ENCODE measurements at places on chromosomes 1 and 21.

DNA sequence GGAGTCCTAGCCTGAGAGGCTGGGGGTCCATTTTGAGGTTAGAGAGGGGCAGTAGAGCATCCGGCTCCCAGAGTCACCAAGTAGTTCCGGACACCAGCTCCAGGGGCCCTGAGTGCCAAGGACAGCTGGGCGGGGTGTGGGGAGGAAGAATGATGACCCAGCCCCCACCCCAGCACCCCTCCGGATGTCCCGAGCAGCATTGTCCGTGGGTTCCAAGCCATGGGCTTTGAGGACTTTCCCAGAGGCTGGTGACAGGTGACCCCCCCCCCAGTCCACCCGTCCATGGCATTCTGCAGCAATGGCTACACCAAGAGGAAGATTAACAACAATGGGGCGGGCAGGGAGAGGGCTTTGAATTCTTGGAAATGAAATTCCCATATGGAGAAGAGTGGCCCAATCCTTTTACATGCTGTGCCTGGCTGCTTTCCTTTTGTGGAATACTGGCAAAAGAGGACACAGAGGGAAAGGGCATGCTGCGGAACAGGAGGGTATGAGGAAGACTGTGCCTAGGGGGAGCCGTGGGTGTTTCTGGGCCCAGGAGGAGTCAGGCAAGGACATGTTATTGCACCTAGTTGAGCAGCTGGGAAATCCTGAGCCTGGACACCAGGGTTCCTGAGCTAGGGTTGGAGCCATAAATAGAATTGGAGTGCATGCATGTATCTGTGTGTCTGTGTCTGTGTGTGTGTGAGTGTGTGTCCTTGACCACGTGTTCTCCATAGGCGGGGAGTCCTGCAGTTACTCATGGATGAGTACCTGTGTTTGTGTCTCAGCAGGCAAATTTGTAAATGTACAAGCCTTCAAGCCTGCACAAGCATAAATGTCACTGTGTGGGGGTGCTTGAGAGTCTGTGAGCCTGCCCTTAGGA is 956 bp downstream of the ATP1A2 start:
- no peak for DNase-seq

- no peak for DNase-seq
These were observed 181.8 kb upstream of the L1TD1 start for GRCh38 chr1:62012836-62013235.

DNA sequence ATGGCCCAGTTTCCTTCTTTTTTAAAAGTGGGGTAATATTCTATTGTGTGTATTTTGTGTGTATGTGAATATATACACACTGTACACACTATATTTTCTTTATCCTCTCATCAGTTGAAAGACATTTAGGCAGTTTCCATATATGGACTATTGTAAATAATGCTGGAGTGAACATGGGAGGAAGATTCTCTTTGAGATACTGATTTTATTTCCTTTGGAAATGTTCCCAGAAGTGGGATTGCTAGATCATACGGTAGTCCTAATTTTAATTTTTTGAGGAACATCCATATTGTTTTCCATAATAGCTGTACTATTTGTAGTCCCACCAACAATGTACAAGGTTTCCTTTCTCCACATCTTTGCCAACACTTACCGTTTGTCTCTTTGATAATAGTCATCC is 51.0 kb downstream of the F3 start:
- no peak for DNase-seq

DNA sequence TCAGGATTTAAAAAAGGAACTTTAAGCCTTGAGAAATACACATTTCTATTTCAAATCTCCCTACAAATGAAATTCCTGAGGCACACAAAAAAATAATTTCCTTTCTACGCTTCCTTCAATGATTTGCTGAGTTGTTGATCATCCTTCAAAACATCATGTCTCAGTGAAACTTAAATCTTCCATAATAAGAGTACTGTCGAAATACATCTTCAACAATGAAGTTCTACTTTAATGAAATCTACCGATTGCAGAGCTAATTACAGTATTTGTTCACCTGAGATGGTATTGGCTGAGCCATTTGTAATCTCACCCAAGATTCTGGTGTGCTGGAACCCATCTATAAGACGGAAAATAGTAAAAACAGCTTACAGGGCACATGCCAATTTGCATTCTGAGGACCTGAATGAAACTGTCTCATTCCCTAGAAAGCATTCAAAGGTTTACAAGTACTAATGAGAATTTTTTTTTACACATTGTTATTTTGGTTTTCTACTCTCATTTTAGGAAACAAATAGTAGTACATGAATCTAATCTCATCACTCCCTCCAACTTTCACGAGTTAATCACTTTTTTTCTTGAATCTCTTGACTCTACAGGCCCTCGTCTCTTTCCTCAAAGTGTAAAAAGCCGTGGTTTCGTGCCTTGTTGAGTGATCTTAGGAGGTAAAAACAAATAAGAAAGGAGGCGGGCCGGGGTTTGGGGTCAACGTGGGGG is 1.1 kb downstream of the CHML start:
- no peak for DNase-seq

DNA sequence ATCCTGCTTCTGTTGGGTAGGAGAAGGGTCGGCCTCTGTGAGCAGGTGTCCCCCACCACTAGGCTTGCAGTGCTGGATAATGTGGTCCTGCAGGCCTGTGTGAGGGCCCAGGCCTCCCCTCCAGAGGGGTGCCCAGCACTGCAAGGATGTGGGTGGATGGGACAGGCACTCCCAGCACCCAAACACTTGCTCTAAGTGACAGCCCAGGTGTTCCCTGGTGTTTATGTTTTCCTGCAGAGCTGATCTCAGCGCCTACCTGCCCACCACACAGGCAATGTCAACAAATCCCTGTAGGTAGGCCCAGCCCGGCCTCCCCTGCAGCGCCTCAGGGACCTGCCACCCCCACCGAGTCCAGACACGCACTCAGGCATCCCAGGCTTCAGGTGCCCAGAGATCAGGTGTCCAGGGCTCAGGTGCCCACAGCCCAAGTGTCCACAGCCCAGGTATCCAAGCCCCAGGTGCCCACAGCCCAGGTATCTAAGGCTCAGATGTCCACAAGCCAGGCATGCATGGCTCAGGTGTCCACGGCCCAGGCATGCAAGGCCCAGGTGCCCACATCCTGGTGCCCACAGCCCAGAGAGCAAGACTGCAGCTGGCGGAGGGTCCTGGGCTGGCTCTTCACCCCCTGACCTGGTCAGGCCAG is 59.2 kb downstream of the WNT9A start:
- no peak for DNase-seq

GRCh38 chr1:9751971-9752370 is 71.8 kb downstream of the CLSTN1 start:
- no peak for DNase-seq

Measured in NCI-H187 treated with DMSO at 0.1 percent for 48 hours (cell line).